ENCODE measurements at places on chromosomes 16 and 17.

- DNase-seq: no peak
These were observed 20.1 kb upstream of the CNOT1 start for GRCh38 chr16:58649707-58650106.

DNA sequence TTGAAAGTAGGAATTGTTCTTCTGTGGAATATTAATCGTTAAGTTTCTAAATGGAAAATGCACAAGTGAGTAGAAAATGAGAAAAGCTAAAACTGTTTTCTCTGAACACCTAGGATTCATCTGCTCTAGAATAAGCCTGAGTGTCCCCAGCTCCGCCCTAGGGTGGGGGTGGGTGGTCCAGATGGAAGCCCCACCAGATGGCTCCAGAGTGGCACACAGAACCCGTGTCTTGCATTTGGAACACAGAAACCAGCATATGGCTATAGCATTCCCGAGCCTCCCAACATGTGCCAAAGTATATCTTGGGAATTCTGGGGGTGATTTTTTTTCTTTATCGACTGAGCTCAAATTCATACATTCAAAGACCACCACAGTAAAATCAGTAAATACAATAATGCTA lies 517.7 kb upstream of the PSMD7 start:
- no peak for DNase-seq

DNA sequence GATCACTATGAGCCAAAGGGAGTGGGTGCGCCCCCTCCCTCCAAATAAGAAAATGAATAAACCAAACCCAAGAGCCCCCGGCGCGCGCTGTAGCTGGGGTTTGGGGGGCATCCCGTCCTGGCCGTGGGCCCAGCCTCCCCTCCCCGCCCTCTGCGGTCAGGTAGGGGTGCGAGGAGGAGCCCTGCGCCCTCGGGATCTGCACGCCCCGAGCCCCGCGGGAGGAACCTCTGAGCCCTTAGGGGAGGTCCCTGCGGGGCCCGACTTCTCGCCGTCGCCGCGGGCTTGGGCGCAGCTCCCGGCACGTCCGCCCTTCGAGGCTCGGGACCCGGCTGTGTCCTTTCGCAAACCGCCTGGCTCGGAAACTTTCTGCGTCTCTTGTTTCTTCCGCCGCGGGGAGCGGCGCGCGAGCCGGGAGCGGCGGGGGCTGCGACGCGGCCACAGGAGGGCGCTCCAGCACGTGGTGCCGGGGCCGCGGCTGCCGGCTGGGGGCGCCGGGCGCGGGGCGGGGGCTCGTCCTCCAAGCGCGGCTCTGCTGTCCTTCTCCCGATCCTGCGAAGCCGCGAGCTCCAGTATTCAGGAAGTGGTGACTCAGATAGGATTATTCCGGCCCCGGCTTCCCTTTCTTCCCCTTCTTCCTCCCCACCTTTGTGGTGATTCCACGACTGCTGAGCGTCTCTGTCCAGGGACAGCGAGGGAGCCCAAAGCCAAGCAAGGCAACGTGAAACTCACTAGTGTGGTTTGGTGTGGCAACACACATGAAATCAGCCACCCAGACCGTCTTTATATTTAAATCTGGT lies 1.6 kb downstream of the PITPNC1 start:
- DNase-seq: peak; percentile 84

GRCh38 chr17:13292291-13292690 lies 274.5 kb upstream of the ELAC2 start:
- no peak for DNase-seq

GRCh38 chr16:72901000-72901627 lies 146.8 kb downstream of the ZFHX3 start:
- DNase-seq: no peak

GRCh38 chr16:75089486-75090202 lies 26.9 kb downstream of the LDHD start:
- no peak for DNase-seq

- DNase-seq: no peak
These were observed 16.1 kb downstream of the HIC1 start for GRCh38 chr17:2071024-2071385.

GRCh38 chr16:50751528-50751927 lies 9.6 kb downstream of the CYLD start:
- no peak for DNase-seq

- no peak for DNase-seq
These were observed 5.0 kb downstream of the SEZ6L2 start for GRCh38 chr16:29894352-29894751.

DNA sequence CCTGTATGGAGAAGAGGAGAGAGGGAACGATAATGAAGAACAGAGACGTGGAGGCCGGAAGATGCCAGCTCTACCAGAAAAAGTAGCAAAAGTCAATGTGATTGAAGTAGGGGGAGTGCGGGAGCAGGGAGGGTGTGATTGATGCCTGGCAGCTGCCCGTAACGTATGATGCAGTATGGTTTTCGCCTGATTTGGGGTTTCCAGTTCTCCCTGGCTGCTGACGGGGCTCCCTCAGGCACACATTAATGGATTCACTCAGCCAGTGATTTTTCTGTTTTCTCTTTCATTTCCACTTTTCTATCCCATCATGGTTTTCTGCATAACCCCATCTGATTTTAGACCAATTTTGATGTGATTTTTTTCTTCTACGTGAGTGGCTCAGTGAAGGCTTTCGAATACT lies 62.1 kb downstream of the PRKCA start:
- no peak for DNase-seq

GRCh38 chr17:278055-278675 lies 74.4 kb downstream of the RPH3AL start:
- DNase-seq: no peak

DNA sequence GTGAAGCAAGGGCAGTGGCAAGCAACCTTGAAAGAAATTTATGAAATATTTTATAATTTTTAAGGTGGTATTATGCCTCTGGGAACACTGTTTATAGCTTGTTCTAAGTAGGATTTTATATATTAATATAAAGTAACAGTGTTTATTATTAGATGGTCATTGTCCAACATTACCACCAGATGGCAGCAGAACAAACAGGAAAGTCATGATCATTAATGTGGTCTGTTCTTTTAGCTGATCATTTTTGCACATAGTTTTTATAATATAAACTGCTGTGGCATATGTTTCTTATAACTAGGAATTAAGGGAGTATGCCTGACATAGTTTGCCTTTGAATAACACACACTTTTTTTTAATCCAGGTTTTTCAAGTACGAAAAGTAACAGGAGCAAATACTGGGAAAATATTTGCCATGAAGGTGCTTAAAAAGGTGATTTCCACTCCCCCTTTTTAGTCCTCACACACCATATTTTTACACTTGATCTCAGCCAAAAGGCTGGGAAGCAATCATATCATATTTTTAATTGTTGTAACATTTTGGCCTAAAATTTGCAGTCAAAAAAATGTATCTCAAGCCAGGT lies 21.4 kb downstream of the RPS6KB1 start:
- DNase-seq: peak; percentile 61

DNA sequence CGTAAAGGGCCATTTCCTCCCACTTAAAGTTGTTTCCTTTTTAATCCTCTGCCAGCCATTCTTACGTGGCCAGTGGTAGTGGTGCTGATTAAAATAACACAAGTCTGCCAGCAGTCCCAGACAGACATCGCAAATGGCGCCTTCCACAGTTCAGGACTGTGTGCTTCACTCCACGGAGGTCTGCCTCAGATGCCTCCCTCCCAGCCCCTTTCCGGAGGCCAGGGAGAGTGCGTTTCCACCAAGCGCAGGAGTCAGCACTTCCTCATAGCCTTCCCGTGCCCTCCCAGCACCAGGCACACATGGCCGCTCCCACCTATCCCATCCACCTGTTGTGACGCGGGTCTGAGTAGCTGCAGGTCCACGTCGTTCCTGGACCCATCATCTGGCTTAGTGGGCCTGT lies 205.6 kb downstream of the RPTOR start:
- DNase-seq: no peak

DNA sequence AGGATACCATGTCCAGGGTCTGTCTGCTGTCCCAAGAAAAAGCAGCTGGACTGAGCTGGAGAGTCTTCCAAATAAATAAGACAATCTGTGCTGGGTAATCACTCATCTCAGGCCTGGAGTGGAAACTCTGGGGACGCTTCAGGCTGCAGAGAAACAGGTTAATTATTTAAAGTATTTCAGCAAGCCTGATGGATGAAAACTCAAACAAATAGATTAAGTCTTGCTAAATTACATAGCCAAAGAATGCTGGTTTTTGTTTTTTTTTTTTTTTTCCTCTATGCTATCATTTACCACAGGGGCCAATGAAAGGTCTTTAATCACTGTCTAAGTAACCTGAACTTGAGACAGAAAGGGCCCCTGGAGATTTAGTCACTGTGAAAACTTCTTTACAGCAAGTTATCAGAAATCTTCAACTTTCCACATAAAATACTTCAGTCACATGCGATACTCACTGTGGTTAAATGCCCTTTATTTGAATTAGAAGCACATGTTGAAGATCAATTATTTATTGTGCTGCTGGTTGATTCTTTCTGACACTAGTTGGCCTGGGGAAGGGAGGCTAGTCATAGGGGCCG lies 31.0 kb upstream of the KCNJ2 start:
- peak; percentile 41 for DNase-seq

- peak; percentile 68 for DNase-seq
These were observed 13.4 kb downstream of the BCO1 start for GRCh38 chr16:81251871-81252270.

DNA sequence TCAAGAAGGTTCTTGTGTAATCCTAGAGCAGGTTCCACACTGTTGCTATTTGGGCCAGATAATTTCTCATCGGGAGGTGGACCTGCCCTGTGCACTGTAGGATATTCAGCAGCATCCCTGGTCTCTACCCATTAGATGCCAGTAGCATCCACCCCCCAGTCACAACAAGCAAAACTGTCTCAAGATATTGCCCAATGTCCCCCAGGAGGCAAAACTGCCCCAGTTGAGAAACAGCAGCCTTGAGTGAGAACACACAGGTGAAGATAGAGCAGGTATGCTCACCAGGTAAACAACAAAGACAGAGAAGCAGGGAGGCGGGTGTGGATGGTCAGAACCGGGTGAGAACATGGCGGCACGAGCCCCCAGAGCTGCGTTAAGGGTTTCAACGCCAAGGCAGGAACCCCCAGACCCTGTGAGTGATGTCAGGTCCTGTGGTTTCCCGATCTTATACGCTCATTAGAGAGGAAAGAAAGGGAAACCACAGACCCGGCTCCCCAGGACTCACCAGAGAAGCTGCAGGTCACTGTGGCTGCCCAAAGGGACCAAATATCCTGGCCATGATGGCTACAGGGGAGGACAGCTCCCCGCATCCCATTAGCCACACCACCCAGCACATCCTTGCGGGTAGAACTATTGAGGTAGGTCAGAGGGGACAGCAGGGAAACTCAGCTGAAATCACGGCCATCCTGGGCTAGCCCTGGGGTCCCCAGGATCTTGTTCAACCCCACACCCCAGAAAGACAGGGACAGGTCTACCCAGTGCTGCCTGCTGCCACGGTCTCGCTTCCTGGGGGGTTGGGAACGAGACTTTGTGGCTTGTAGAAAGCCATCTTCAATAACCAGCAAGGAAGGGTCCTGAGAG lies 21.2 kb downstream of the CDC42EP4 start:
- DNase-seq: no peak

DNA sequence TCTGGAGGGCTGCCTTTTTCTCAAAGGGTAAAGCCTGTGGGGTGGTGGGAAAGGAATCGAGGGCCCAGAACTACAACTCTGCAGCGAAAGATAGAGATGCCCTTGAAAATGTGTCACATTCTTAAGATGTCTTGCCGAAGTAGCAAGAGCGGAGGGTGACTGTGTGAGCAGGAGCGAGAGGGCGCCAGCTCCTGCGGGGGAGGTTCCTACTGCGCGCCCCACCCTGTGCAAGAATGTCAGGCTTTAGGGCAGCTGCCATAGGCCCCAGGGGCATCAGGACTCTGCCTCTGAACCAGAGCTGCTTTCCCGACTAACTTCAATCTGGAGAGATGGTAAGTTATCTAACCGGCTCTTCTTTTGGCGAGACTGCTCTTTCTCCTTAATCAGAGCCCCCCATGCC lies 11.8 kb upstream of the ITGAE start:
- DNase-seq: no peak

DNA sequence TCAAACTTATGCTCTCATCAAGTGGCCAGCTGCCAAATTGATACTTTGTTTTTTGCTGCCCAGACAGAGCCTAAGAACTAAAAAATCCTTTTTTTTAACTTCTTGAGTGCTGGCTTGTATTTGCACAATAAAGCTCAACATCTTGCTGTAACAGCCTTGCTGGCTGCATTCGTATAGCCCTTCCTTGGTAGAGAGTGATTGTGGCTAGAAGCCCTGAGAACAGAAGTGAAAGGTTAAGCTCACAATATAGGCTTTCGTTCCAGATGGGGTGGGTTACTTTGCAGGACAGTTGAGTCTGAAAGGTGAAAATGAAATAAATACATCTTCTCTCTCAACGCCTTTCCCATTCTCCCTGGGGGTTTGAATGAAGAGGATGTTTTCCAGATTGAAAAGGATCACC lies 278.8 kb downstream of the HS3ST3B1 start:
- DNase-seq: no peak

DNA sequence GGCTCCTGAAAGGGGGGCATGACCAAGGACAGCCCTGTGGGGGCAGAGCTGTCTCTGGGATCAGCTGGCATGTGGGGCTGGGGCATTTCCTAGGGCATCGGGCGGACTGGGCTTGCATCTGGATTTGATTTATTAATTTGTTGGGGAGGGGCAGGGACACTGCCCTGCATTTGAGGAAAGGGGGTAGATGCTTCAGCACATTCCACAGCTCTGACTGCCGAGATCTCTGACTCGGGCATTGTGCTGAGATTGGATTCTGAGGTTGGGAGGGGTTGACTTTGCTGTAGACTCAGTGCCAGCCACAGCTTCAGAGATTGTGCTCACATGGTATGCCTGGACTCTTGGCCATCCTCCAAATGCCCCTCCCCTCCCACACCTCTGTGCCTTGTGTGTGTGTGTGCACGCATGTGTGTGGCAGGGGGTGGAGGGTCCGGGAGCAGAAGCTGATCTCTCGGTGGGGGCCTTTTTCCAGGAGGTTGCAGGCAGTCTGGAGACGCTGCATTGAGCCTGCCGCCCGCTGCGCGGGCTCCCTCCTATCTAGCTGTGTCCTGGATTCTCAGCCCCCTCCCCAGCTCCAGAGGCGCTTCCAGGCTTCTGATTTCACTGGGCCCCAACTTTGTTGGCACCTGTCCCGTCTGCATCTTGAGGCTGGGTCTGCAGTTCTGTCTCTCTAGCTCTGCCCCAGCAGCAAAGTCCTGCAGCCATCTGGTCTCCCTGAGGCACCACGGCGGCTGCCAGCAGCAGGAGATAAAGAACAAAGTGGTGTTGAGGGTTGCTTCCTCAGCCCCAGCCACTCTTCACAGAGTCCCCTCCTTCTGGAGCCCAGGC lies 14.9 kb downstream of the IGFBP4 start:
- peak; percentile 96 for DNase-seq

All from EH (cell line).